CD4-positive, alpha-beta T cell treated with Interleukin-10 for 1 hour (primary cell): ENCODE measurements at places on chromosomes 4 and X.

GRCh38 chrX:23855569-23855968, 52.2 kb downstream of the APOO start:
- no peak for DNase-seq

GRCh38 chr4:177558995-177559394, 116.8 kb upstream of the AGA start:
- DNase-seq, result no peak

- no peak for DNase-seq
Measured at GRCh38 chr4:184653650-184654049, 4.1 kb downstream of the PRIMPOL start.

DNA sequence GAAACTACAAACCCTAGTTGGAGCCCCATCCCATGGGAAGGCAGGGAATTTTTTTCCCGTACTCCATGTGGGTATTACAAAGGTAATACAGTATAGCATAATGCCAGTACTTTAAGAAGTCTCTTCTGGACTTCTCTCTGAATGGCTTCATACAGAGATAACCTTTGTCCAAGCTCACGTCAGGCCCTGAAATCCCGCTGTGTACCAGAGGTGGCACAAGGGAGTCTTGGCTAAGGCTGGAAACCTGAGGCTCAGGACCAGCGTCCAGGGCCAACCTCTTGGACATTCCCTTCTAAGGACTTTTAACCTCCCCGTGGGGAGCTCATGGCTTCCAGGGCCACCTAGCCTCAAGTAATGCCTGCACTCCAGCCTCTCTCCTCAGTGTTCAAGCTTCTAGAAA, 338.9 kb upstream of the FAM241A start:
- DNase-seq, result no peak

- no peak for DNase-seq
Measured at GRCh38 chrX:9878146-9878820, 88.9 kb upstream of the CLDN34 start.

DNA sequence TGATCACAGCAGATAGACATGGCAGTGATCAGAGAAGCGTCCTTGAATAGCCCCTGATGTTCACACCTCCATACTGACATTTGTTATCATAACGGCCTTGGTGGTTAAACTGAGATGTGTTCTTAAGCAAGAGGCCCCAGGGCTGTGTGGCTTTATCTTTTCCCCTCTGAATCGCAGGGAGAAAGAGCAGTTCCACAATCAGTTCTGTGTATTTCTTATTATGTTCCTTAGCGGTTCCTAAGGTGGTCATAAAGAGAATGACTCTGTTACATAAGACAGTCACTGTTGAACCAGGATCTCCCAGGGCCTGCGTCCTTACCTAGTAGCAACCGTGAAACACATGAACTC, 52.8 kb upstream of the CBR4 start:
- DNase-seq, result no peak

DNA sequence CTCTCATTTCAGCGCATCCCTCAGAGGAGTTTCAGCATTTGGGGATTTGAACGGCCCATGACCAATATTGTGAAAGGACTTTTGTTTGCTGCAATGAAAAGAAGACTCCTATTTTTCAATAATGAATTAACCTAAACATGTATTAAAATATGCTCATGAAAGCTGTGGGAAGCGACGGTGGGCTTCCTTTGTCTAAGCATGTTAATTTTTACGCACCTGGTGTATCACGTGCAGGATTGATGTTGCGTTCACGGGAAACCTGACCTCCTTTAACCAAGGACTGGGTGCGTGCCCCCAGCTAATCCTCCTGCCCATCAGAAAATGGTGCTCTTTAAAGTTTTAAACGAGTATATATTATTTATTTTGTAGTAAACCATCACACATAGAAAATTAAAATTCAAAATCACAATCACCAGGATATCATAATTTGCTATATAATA, 590 bp upstream of the CCDC110 start:
- no peak for DNase-seq

GRCh38 chrX:8849945-8850344, 48.8 kb upstream of the FAM9A start:
- DNase-seq, result no peak
